ENCODE measurements at places on chromosomes 1 and 21.
A peak's percentile ranks its signal among the peaks of the same experiment; 100 is the strongest.

DNA sequence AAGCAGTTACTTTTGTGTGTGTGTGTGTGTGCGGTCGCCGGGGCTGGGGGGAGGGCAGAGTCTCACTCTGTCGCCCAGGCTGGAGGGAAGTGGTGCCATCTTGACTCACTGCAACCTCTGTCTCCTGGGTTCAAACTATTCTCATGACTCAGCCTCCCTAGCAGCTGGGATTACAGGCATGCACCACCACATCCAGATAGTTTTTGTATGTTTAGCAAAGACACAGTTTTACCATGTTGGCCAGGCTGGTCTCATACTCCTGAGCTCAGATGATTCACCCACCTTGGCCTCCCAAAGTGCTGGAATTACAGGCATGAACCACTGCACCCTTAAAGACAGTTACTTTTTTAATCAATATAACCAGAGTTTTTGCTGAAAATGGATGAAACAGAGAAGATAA is 207.0 kb downstream of the PTPRC start:
- no peak for DNase-seq

- no peak for DNase-seq
These were observed 5.5 kb upstream of the PROX1 start for GRCh38 chr1:213982289-213982671.

- DNase-seq = no peak
These were observed 252.0 kb downstream of the PTBP2 start for GRCh38 chr1:96973605-96974004.

DNA sequence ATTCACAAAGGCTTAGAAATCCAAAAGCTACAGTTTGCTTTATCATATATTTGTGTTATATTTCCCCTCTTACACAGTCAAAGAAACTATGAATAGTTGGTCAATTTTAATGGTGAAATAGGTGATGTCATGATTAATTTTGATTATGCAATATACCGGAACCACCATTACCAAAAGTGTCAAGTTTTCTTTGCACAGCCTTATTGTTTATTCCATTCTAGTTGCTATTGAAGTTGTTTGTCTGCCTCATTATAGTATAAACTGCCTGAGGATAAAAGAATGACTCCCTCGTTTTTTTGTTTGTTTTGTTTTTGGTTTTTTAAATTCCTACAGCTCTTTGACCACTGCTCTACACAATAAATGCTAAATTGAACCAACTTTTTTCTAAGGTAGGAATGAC is 690.6 kb upstream of the ZP4 start:
- no peak for DNase-seq

GRCh38 chr1:244199902-244200301 is 148.8 kb downstream of the ZBTB18 start:
- DNase-seq = no peak

GRCh38 chr1:203756036-203756435 is 8.9 kb upstream of the LAX1 start:
- no peak for DNase-seq

DNA sequence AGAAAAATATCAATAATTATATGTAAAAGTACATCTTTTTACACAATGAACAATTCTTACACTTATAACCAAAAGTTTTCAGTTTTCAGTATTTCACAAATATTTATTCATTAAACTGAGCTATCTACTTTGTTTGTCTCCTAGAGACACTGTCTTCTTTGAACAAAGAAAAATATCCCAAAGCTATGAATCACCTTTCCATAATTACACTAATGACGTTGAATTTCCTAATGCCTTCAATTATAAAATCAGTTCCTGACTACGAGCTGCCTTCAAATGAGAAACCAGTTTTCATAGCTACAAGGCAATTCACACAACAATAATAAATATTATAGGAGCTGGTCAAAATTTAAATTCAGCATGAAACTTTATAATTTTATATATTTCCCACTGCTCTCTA is 201.8 kb upstream of the BRINP3 start:
- DNase-seq = no peak

- no peak for DNase-seq
These were observed 169.0 kb upstream of the C8B start for GRCh38 chr1:57134803-57135202.

DNA sequence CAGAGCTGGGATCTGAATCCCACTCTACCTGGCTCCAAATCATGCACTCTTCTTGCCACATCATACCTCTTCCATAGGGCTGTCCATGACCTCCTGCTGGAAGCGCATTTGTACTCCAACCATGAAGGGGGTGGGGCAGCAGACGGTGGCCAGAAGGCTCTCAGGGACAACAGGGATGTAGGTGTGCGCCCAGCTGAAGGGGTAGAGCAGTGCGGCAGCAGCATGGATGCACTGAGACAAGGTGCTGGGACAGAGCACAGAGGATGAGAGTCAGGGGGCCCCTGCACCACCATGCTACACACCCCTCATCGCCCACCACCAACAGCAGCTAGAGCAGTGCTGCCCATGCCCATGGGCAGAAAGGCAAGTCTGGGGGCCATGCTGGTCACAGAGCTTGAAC is 8.4 kb downstream of the DENND2D start:
- no peak for DNase-seq

- no peak for DNase-seq
These were observed 45.7 kb downstream of the CAPN9 start for GRCh38 chr1:230792691-230793462.

GRCh38 chr1:68111519-68112436 is 61.4 kb upstream of the DIRAS3 start:
- DNase-seq = no peak

DNA sequence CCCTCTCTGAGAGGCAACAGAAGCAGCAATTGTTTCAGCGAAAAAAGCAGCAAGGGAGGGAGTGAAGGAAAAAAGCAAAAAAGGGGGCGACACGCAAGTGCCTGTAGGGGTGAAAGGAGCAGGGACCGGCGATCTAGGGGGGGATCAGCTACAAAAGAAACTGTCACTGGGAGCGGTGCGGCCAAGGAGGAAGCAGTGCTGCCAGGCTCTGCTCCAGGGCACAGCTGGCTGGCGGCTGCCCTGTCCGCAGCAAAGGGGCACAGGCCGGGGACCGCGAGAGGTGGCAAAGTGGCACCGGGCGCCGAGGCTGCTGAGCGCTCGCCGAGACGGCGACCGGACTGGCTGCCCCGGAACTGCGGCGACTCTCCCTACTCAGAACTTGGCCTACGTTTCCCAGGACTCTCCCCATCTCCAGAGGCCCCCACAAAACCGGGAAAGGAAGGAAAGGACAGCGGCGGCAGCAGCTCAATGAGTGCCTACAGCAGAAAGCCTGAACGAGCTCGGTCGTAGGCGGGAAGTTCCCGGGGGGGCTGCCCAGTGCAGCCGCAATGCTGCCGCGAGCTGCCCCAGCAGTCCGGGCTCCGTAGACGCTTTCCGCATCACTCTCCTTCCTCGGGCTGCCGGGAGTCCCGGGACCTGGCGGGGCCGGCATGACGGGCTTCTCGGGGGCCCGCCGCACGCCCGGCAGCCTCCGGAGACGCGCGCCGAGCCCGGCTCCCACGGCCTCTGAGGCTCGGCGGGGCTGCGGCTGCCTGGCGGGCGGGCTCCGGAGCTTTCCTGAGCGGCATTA is 1.0 kb upstream of the CDKN2C start:
- peak; percentile 15 for DNase-seq

GRCh38 chr1:7516341-7516740 is 254.8 kb upstream of the VAMP3 start:
- no peak for DNase-seq

DNA sequence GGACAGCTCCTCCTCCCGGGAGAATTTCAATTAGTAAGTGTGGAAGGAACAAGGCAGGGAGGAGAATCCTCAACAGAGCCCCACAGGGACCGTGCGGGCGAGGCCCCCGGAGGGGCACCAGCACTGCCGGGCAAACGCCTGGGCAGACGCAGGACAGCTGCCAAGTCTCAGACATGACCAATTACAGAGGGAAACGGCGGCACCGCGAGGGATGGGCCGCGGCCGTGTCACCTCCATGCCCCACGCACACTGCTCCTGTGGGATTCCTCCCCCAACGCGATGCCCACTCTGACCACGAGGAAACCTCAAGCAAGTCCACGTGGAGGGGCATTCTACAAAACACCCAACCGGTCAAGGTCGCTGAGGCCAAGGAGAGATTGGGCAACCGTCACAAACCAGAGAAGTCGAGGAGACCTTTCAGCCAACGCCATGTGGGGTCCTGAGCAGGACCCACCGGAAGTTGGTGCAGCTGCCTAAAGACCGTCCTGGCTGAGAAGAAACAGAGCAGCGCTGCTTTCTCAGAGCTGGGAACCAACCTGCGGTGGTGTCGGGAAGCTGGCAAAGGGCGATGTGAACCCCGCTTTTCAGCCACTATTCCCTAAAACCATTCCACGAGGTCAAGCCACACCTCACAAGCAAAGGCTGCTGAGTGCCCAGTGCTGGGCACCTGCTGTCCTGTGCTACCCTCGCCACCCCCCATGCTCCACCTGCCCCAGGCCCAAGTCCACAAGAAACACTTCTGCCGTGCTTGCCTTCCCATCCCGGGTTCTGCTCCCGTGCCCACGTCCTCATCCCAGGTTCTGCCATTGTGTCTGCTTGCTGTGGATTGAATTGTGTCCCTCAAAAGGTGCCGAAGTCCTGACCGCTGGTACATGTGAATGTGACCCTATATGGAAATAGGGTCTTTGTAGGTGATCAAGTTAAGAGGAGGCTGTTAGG is 1.4 kb upstream of the KRTAP10-4 start:
- DNase-seq = no peak

DNA sequence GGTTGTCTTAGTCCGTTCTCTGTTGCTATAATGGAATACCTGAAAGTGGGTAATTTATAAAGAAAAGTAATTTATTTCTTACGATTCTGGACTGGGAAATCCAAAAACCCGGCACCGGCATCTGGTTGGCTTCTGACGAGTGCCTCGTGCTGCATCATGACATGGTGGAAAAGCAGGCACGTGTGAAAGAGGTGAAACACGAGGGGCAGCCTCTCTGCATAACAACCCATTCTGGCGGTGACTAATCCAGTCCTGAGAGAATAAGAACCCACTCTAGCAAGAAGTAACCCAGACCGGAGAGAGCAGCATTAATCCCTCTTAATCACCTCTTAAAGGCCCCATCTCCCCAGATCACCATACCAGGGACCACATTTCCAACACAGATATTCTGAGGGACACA is 2.7 kb upstream of the EDEM3 start:
- no peak for DNase-seq

- no peak for DNase-seq
These were observed 78.8 kb downstream of the MRPL39 start for GRCh38 chr21:25528515-25528914.

DNA sequence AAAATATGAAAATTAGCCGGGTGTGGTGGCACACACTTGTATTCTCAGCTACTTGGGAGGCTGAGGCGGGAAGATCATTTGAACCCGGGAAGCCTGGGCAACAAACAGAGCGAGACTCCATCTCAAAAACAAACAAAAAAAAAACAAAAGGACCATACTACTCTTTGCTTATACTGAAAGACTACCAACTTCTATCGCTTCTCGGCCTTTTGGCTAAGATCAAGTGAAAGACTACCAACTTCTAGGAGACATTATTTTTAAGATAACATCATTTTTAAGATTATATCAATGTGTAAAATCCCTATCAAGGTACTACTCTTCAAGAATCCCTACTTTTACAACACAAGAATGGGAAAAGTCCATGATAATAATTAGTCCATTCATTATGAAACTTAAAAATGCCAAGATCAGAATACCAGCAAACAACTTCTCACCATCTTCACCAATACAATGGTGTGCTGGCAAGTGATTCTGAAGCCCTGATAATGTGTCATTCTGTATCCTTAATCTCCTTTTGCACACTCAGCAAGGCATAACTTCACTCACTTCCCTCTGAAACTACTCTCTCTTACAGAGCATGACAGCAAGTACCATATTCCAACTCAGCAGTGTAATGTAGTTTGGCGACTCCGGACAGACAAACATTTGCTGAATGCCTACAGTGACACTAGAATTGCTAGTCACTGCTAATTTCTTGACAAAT is 1.7 kb downstream of the PTP4A2 start:
- DNase-seq = no peak

DNA sequence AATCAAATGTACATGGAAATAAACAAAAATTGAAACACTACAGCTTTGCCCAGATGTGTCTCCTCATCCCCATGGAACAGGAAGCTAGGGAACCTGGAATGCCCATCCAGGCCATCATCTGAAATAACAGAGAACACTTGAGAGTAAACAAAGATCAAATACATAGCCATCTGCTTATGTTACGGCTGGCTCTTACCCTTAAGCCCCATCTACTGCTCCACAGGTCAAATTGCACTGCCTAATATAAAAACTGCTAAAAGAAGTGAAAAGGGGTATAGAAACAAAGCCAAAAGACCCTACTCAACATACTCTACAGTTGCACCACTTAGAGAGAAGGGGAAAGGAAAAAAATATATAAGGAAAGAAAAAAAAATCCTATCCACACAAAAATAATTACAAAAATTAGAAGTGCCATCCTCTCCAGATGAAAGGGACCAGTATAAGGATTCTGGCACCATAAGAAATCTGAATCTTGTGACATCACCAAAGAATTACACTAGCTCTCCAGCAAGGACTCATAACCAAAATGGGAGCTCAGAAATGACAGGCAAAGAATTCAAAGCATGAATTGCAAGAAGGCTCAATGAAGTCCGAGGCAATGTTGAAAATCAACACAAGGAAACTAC is 26.9 kb downstream of the OR6Y1 start:
- no peak for DNase-seq

- no peak for DNase-seq
These were observed 58.2 kb downstream of the DUSP10 start for GRCh38 chr1:221683681-221684080.

DNA sequence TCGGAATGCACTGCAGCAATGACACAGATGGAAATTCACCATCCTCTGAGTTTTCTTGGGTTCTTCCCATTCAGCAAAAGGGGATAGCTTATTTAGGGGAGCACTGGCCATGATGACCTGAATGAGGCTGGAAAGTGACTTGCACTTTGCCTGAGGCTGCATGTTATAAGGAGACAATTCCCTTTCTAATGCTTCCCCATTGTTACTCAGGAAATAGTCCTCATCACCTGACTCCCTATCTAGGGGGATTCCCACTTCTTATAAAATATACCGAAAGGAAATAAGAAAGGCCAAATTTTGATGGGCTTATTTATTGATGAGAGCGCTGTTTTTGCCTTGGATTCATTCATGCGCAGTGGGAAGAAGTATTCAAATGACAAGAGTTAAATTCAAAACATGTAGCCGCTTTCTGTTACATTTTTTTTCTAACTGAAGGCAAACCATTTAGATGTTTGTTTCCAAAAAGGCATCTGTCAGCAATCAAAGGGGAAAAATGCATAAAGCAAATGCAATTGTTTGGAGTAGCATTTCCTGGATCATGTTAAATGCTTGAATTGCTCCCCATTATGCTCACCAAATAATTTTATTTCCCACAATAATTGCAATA is 220.3 kb upstream of the NFIA start:
- no peak for DNase-seq

Data from activated T-cell treated with anti-CD3 and anti-CD28 coated beads for 4 hours (primary cell).